ENCODE measurements at places on chromosomes 2 and 18.

GRCh38 chr2:128692895-128693742, 374.5 kb upstream of the HS6ST1 start:
- ATAC-seq = no peak

DNA sequence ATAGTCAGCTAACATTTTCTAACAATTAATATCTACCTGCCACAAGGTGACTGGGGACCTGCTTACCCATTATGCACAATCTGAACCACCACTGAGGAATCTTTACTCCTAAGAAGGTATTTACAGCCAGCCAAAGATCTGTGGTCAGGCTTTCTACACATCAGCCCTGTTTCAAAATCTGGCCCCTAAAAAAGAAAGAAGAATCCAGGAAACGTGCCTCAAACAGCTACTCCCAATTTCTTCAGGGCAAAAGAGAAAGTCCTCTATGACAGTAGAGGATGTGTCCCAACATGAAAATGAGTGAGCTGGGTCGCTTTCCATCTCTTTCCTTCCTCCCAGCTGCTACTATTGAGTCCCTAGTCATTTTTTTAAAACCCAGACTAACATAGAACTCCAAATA, 79.5 kb downstream of the EPB41L3 start:
- no peak for ATAC-seq

DNA sequence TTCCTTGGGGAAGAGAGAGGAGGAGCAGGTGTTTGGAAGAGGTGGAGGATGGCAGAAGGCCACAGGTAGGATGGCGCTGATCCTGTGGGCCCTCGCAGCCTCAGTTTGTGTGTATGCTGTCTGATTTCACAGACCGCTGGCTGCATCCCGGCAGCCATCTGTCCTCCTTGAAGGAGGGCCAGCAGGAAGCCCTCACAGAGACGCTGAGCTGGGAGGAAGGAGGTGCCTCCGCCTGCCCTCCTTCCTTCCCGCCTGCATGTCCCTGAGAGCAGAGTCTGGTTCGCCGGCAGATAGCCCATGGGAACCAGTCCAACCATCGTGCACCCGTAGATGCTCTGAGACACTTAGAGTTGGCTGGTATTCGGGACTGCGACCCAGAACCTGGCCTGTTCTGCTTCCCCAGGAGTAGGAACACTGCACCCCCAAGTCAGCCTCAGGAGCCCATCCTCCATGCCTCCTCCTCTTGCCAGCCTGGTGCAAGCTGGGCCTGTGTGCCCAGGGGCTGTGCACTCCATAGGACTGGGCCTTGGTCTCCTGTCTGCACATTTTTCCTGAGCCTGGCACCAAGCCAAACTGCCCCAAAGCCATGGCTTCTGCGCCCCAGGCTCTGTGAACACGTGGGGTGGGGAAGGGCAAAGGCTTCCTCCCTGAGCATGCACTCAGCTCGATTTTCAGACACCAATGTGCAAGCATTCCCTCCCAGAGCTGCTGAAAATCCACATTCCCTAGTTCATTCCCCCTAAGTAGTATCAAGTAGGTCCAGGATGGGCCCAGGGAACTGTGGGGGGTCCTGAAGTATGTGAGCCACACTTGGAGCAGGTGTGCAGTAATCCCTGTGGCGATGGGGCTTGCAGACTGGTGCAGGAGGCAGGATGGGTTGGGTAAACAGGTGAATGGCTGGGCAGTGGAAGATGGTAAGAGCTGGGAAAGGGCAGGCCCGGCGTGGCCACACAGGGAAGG, 115.6 kb downstream of the SEPTIN10 start:
- ATAC-seq = peak; percentile 12

DNA sequence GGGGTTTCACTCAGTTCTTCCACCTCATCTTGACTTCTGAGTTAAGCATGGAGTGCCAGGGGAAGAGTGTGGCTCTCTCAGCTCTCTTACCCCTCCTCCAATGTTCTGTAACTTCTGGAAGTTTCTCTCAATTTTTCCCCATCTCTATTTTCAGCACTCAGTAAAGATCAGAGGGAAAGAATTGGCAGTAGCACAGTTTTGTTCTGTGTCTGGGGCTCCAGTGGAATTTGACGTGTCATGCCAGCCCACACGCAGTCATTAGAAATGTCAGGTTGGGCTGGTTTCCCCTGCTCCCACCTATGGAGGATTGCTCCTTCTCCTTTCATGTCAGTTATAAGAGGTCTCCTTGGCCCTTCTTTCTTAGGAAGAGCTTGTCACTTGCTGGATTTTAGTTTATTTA, 104.6 kb upstream of the COL3A1 start:
- ATAC-seq = no peak

All from gastroesophageal sphincter (tissue), 4 donors.